ENCODE measurements at places on chromosomes 12 and 14. TPM values are rescaled to one million over a fixed set of nuclear protein-coding genes. Genes with fewer than 3 reads are reported as not detected.

Gene SNAPC1
- 10.5 TPM for total RNA-seq

Gene NFYB
- 23.8 TPM for total RNA-seq

Gene ESRRB
- 0.29 TPM for total RNA-seq

Gene BCL11B
- total RNA-seq, result 0.27 TPM

Gene YEATS4
- total RNA-seq, result 34.8 TPM

Gene TGM1
- total RNA-seq, result 1.5 TPM

Gene ASB2
- total RNA-seq, result 0.24 TPM

Data from A549 treated with AZD2906 at 1 μM for 4 hours (cell line).